Transverse colon (tissue), 4 donors: ENCODE measurements at places on chromosomes 1 and 21. TPM values are rescaled to one million over a fixed set of nuclear protein-coding genes. Genes with fewer than 3 reads are reported as not detected.

The FCRL4 gene
- not detected for total RNA-seq

The CRNN gene
- total RNA-seq = not detected

The ADCY10 gene
- 3.7 TPM for total RNA-seq

The ENO1 gene
- total RNA-seq = 202 TPM

DNA sequence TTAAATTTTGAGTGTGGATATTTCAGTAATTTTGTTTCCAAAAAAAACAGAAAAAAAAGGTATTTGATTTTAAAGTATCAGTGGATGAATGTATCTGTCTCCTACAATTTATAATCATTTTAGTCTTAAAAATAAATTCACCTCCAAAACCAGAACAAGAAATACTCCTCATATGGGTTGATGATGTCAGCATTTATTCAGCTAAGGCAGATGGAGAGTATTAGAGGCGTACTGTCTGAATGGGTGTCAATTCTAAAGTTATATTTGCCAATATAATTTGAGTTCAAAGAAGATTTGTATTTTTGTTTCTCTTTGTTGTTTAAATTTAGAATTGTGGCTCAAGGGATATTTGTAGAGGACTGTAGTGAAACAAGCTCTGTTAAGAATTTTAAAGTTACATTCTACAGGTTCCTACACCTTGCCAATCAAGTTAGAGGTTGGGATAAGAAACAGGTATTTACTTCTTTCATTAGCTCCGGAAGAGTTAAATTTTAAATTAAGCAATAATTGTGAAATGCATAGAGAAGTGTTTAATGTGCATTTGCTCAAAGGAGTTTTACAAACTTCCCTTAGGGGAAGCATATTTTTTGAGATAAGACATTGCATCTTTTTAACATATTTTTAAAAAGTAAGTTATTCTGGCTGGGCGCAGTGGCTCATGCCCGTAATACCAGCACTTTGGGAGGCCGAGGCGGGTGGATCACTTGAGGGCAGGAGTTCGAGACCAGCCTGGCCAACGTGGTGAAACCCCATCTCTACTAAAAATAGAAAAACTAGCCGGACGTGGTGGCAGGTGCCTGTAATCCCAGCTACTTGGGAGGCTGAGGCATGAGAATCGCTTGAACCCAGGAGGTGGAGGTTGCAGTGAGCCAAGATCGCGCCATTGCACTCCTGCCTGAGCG is 1.2 kb downstream of the PLA2G4A start:
- DNase-seq = no peak

The ATP6V1G3 gene
- not detected for total RNA-seq
